Ovary (tissue), 10 donors: ENCODE measurements at places on chromosomes 3 and 15. TPM values are rescaled to one million over a fixed set of nuclear protein-coding genes. Genes with fewer than 3 reads are reported as not detected.

DNA sequence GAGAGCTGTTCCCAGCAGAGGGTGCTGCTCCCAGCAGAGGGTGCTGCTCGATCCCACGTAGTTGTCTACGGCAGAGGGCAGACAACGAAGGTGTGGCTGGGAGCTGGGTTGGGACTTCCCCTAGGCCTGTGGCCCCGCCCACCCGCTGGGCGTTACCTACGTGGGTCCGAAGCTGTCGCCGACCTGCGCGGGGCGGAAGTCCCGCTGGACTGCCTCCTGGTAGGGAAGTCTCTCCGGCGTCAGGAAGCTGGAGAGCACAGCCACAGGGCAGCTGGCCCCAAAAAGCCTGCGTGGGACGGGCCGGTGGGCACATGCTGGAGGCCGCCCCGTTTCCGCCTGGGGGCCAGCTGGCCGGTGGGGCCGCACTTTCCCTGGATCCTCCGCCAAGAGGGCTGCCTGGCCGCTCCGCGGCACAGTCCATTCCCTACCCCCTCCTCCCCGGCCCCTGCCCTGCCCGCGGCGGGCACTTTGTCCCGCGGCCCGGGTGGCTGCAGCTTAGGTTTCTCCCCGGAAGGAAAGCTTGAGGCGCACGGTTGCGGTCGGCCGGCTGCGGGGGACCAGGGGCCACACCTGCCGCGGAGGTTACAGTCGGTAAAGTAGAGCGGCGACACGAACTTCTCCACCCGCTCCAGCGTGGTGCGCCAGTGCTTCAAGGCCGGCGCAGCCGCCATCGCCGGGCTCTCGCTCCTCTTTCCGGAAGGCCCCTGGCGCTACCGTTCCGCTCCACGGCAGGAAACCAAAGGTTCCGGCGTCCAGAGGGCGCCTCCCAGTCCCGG is at the start of gene MAN2C1:
Gene MAN2C1 (minus strand): TSS at position 695 of the 776 bp plus-strand sequence. CDS start 24 bp downstream, at position 671.
- DNase-seq, result peak; percentile 94

- DNase-seq, result no peak
Measured at GRCh38 chr3:114260152-114260551, 22.8 kb upstream of the ZNF80 start.

The CSPG4 gene
- total RNA-seq, result 5.2 TPM

The NR1I2 gene
- 0.62 TPM for total RNA-seq

DNA sequence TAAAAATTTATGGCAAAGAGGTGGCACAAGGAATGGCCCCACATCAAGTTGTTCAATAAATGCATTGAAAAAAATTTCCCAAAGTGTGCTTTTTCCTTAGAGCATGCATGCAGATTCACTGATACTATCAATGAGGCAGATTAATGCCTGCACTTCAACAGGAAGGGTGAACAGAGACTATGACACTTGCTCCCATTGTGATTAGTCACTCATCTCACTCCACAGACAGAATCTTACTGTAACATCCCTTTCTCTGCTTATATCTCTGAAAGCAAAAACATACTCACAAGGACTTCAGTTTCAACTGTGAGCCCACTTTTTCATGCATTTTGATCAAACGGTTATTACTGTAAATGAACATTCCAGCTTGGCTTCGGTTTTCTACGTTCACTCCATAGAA is 60.9 kb downstream of the MORC1 start:
- no peak for DNase-seq

DNA sequence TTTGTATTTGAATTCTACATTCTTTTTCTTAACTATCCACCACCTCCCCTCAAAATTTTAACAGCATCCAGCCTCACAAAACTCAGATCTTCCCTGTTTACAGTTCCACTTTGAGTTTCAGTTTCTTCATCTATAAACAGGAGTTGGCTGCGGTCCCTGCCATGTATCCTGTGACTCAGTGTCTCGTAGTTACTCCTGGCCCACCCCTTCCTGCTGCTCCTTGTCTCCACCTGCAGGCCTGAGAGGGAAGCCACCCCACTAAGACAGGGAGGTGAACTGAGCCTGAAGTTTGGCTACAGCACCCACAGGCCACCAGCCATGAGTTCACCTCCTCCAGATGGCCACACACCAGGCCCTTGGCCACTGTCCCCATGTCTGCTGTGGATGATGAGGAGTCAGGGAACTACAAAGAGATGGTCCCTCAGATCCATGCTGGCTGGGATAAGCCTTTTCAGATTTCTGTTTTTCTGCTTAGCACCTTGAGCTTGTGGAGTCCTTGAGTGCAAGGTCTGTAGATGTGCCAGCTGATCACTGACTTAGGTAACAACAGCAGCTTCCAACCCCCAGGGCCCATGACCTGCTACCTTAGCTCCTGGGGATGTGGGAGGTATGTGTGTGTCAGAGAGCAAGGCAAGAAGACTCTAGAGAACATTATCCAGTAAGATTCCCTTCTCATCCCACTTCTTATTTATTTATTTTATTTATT is 37.5 kb downstream of the CD86 start:
- no peak for DNase-seq

DNA sequence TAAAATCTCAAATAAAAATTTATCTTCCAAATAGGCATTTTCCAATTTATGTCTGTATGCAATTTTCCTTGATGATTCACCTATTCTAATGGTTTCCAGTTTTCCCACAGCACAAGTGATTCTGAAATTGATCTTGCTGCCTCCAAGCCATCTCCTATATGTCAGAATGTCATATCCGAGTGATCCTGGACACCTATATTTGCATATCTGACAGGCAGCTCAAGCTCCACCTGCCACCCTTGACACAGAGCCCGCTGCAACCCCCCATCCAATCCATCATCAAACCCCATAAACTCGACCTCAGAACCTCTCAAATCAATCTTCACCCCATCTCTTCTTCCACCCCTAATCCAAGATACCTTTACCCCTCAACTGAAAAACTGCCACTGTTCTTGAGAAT is 579.5 kb downstream of the EPHB1 start:
- no peak for DNase-seq

The DLL4 gene
- 2.6 TPM for total RNA-seq

DNA sequence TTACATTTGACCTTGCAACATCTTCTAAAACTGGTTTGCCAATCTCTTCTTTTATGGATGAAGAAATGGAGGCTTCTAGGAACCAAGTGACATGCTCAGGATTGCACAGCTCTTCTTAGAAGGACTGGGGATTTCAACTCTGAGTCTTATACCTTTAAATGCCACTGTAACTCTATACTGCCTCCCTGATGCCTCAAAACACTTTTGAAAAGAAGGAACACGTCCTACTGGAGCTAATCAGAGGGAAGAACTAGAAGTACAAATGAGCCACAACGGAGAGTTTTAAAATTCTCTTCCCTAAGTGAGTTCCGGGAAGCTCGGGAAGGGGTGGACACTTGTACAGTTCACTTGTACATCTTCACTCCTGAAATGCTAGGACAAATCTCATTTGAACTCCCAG is 949 bp upstream of the MITF start:
- no peak for DNase-seq

- no peak for DNase-seq
Measured at GRCh38 chr3:159266779-159267178, 464.9 kb downstream of the MFSD1 start.

DNA sequence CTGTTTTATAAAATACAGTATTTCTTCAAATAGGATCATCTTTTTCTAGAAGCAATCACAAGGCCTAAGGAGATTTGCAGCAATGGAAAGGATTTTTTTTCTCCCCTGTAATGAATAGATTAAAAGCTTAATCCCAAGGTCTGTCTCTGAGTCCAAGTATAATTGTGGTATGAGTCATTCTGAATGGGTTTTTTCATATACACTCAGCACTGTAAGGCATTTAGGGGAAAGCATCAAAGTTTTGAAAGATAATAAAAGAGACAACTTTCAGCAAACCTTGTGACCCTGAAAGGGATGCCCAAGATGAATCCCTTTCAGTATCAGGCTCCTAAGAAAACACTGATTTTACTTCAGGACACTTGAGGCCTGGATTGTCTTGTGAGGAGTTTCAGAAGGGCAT is 23.3 kb upstream of the LARS2 start:
- DNase-seq, result no peak

GRCh38 chr3:46516521-46516920 is 18.7 kb downstream of the RTP3 start:
- DNase-seq, result no peak

GRCh38 chr15:72785432-72785831 is 1.9 kb upstream of the ADPGK start:
- no peak for DNase-seq

GRCh38 chr3:85935171-85935570 is 976.4 kb downstream of the CADM2 start:
- DNase-seq, result no peak

The GABRB3 gene
- 3.6 TPM for total RNA-seq

DNA sequence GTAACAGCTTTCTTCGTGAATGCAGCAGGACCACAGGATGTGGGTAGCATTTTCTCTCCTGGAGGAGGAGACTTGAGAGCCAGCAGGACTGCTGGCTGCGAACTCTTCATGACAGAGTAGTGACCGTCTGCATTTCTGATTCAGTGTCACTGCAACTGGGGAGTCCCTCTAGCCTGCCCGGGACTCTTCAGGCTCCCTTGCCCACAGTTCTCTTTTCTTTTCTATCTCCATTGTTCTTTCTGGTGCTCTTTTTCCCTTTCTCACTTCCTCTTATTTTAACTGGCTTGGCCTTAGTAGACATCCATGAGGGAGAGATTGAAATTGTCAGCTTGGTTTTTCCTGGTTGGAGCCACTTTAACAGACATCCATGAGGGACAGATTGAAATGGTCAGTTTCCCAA is 49.9 kb upstream of the P2RY1 start:
- no peak for DNase-seq

The CCDC80 gene
- total RNA-seq, result 256 TPM

GRCh38 chr15:60871152-60871551 is 357.9 kb downstream of the RORA start:
- no peak for DNase-seq

DNA sequence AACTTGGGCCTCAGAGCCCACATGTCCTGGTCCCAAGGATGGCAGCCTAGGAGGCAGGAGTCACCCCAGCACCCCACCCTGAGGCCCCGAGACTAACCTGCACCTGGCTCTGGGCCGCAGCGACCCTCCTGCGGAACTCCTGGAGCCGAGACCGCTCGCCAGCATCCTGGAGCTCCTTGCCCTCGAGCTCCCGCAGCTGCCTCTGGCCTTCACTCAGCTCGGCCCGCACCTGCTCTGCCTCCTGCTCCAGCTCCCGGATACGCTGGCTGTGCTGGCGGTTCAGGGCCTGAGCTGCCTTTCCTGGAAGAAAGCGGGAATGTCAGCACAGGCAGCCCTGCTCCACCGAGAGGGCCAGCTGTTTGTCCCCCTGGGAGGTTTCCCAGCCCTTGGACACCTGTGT is 13.2 kb downstream of the KIF7 start:
- no peak for DNase-seq

- no peak for DNase-seq
Measured at GRCh38 chr15:38186507-38186906, 66.1 kb upstream of the SPRED1 start.

The DAPK2 gene
- 4.4 TPM for total RNA-seq

GRCh38 chr3:117610156-117610555 is 900.6 kb downstream of the TUSC7 start:
- DNase-seq, result no peak

DNA sequence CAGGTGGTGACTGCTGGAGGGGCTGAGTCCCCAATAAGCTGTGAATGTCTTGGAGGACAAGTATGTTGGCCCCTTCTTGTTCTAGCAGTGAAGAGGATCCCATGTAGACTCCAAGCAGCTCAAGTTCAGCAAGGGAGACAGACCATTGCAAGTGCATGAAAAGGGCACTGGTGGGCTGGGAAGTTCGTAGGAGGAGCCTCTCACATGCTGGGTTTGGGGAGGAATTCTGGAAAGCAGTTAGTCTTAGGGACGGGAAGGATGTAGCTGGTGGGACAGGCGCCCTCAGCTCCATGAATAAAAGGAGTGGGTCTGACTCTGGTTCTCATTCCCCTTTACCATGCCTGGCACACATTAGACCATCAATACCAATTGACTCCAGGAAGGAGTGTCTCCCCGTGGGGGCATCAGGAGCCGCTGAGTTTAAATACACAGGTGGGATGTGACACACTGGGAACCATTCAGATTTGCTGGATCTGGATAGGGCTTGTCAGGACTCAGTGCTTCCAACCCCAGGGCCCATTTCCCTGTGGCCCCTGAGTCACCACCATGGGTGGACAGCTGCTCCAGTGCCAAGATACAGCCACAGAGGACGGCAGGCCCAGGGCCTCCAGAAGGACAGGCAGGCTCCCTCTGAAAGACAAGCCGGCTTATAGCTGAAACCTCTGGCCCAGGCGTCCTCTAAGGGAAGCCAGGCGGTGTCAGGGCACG is 552 bp upstream of the XYLB start:
- no peak for DNase-seq

- no peak for DNase-seq
Measured at GRCh38 chr3:187130346-187131066, 8.8 kb downstream of the RPL39L start.

GRCh38 chr3:183378545-183378944 is 49.9 kb downstream of the MCF2L2 start:
- DNase-seq, result no peak

- no peak for DNase-seq
Measured at GRCh38 chr3:157199841-157200240, 39.9 kb upstream of the CCNL1 start.

The CPNE9 gene
- total RNA-seq, result not detected
